ENCODE measurements at places on chromosomes 5 and 9. TPM values are rescaled to one million over a fixed set of nuclear protein-coding genes. Genes with fewer than 3 reads are reported as not detected.

GRCh38 chr9:124365036-124365435, 50.2 kb downstream of the PSMB7 start:
- DNase-seq, result no peak
- peaks cover 59% of the 10 kb centered on the region for H3K4me1 ChIP-seq
- no peak overlapping the region for H3K4me3 ChIP-seq

Gene AGTPBP1
- 8.2 TPM for total RNA-seq

Gene SLC6A18
- total RNA-seq, result not detected

GRCh38 chr5:175032741-175033151, 308.4 kb downstream of the MSX2 start:
- no peak overlapping the region for H3K4me3 ChIP-seq
- no peak overlapping the region for H3K27ac ChIP-seq
- DNase-seq, result no peak
- H3K27me3 ChIP-seq, result no peaks in the 10 kb centered on the region
- H3K4me1 ChIP-seq, result no peaks in the 10 kb centered on the region

Gene TNFSF15
- total RNA-seq, result 0.18 TPM

DNA sequence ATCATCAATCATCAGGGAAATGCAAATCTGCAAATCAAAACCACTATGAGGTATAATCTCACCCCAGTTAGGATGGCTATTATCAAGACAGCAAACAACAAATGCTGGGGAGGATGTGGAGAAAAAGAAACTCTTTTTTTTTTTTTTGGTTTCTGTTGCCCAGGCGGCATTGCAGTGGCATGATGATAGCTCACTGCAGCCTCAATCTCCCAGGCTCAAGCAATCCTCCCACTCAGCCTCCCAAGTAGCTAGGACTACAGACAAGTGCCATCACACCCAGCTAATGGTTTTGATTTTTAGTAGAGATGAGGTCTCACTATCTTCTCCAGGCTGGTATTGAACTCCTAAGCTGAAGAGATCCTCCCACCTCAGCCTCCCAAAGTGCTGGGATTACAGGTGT, 5.4 kb upstream of the CNTRL start:
- H3K27me3 ChIP-seq, result no peaks in the 10 kb centered on the region
- H3K4me1 ChIP-seq, result peaks cover 25% of the 10 kb centered on the region
- no peak overlapping the region for H3K27ac ChIP-seq
- DNase-seq, result no peak
- no peak overlapping the region for H3K4me3 ChIP-seq
- peaks cover 18% of the 10 kb centered on the region for H3K36me3 ChIP-seq

Gene CNTRL
- total RNA-seq, result 8.6 TPM

- peaks cover 2% of the 10 kb centered on the region for H3K27me3 ChIP-seq
- DNase-seq, result no peak
- H3K4me3 ChIP-seq, result peak overlapping the region; percentile 87
- peaks cover 24% of the 10 kb centered on the region for H3K36me3 ChIP-seq
- peak overlapping the region; percentile 69 for H3K27ac ChIP-seq
These were observed 492 bp downstream of the RABL6 start for GRCh38 chr9:136808075-136808805.

Gene SHC3
- total RNA-seq, result 1.1 TPM

DNA sequence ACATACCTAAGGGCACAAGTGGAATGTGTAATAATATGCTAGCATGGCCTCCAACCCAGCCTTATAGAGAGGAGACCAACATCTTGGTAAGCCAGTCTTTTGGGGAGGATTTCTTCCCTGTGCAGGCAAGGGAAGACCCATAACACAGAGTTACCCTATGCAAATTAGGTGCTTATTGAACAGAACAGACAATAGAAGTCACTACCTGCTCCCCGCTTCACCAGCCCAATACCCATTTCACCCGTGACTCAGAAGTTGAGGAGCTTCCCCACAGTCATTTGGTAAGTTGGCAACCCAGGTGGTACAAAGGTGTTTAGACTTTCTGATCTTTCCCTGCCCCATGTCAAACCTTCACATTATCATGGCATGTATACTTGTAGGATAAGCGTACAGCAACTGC, 44.6 kb downstream of the AOPEP start:
- no peak overlapping the region for H3K27ac ChIP-seq
- no peak for DNase-seq
- H3K4me3 ChIP-seq, result no peak overlapping the region
- H3K36me3 ChIP-seq, result peaks cover 8% of the 10 kb centered on the region
- peaks cover 1% of the 10 kb centered on the region for H3K27me3 ChIP-seq
- peaks cover 35% of the 10 kb centered on the region for H3K4me1 ChIP-seq

GRCh38 chr5:55601628-55602027, 66.9 kb upstream of the PLPP1 start:
- H3K27me3 ChIP-seq, result no peaks in the 10 kb centered on the region
- peak overlapping the region; percentile 98 for H3K27ac ChIP-seq
- H3K4me1 ChIP-seq, result peaks cover 87% of the 10 kb centered on the region

DNA sequence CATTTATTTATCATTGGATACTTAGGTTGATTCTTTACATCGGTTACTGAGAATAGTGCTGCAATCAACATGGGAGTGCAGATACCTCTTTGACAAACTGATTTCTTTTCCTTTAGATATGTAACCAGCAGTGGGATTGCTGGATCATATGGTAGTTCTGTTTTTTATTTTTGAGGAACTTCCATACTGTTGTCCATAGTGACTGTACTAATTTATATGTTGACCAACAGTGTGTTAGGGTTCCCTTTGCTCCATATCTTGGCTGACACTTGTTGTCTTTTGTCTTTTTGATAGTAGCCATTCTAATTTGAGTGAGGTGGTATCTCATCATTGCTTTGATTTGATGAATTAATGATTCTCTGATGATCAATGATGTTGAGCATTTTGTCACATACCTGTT, 137.3 kb upstream of the PITX1 start:
- no peak overlapping the region for H3K4me3 ChIP-seq

- H3K36me3 ChIP-seq, result no peaks in the 10 kb centered on the region
- DNase-seq, result no peak
- no peak overlapping the region for H3K27ac ChIP-seq
- H3K4me3 ChIP-seq, result no peak overlapping the region
- peaks cover 16% of the 10 kb centered on the region for H3K4me1 ChIP-seq
These were observed 71.1 kb upstream of the FRRS1L start for GRCh38 chr9:109238125-109238524.

Gene C1QTNF2
- 1.3 TPM for total RNA-seq

Gene NXNL2
- total RNA-seq, result 8.8 TPM

Gene FCN2
- not detected for total RNA-seq

Gene CATSPER3
- 0.20 TPM for total RNA-seq

DNA sequence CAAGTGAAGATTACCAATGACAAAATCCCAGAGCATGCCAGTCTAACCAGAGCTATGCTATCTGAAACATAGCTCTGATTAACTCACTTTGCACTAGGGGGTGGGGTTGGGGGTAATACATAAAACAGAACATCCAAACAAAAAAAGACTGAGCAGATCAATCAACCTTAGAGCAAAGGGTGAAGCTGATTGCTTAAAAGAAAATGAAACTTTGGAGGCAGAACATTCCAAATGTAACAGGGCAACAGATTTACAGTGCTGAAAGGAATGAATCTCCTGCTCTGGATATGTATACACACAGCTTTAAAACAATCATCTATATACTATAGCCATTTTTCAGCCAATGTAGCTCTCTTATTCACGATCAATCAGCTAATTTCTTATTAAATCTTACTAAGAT, 4.9 kb downstream of the IL6ST start:
- H3K4me3 ChIP-seq, result peak overlapping the region; percentile 14
- peaks cover 2% of the 10 kb centered on the region for H3K27me3 ChIP-seq
- H3K27ac ChIP-seq, result no peak overlapping the region
- peaks cover 55% of the 10 kb centered on the region for H3K4me1 ChIP-seq
- DNase-seq, result no peak
- H3K36me3 ChIP-seq, result peaks cover 29% of the 10 kb centered on the region

- H3K4me1 ChIP-seq, result peaks cover 17% of the 10 kb centered on the region
- peaks cover 7% of the 10 kb centered on the region for H3K27me3 ChIP-seq
These were observed 85.4 kb upstream of the CPEB4 start for GRCh38 chr5:173802670-173803165.

Gene COL23A1
- total RNA-seq, result not detected

- peak overlapping the region; percentile 82 for H3K27ac ChIP-seq
- no peaks in the 10 kb centered on the region for H3K27me3 ChIP-seq
- H3K36me3 ChIP-seq, result no peaks in the 10 kb centered on the region
- peaks cover 29% of the 10 kb centered on the region for H3K4me1 ChIP-seq
These were observed 12.7 kb upstream of the PRELID2 start for GRCh38 chr5:145847499-145848497.

- H3K27ac ChIP-seq, result no peak overlapping the region
- peaks cover 39% of the 10 kb centered on the region for H3K4me1 ChIP-seq
- H3K36me3 ChIP-seq, result peaks cover 12% of the 10 kb centered on the region
- no peaks in the 10 kb centered on the region for H3K27me3 ChIP-seq
- no peak for DNase-seq
These were observed 7.5 kb downstream of the WWC1 start for GRCh38 chr5:168298949-168299348.
